Vagina (tissue), 2 donors: ENCODE measurements at places on chromosomes 1 and 21.

- DNase-seq: no peak
Measured at GRCh38 chr1:218390618-218391017, 45.5 kb downstream of the TGFB2 start.

GRCh38 chr21:41136286-41136685, 31.7 kb upstream of the BACE2 start:
- DNase-seq: no peak

DNA sequence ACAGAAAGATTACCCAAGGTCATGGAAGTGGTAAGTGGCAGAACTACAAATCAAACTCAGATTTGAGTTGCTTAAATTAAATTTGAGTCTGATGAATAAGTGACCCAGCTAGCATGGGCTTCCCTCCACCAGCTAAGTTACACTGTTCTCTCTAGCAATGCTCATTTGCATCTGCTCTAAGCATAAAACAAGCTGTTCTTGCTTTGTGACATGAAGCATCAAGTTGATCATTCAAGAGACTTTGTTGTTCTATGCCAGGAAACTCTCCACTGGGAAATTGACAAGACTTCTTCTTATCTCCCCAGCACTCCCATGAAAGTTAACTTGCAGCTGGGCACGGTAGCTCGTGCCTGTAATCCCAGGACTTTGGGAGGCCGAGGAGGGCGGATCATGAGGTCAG, 49.0 kb downstream of the SERBP1 start:
- no peak for DNase-seq

DNA sequence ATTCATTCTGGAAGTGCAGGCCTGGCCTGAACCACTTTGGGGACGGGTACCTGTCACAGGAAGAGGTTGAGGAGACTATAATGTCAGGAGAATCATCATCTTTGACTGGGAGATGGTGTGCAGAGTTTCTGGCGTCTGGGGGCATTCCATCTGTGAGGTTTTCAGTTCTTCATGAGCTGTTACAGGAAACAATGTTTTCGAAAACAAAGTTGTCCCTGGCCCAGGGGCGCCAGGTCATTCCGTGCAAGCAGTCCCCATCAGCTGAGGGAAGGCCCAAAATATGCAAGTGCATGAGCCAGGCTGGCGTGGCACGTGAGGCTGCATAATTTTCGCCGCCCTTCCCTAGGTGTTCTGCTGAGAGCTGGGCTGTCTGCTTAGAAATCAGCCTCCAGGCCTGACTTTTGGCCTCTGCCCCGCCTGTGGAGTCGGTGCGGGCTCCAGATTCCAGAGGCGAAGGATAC, 68.4 kb upstream of the ATP5PO start:
- no peak for DNase-seq

DNA sequence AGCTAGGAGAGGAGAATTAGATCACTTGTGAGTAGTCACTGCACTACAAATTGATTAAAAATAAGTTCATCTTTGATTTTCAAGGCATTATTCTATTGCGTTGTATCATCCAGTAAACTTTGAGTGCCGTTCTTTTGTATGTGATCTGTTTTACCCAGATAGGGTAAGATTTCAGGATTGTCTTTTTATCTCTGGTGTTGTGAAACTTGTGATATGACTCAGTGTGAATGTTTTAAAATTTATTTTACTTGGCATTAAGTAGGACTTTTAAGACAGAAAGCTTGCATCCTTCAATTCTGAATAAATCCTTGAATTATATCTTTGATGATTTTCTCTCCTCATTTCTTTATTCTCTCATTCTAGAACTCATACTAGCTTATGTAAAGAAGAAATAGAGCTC, 93.3 kb upstream of the ADAMTS5 start:
- no peak for DNase-seq

GRCh38 chr1:239511875-239512274, 125.5 kb downstream of the CHRM3 start:
- no peak for DNase-seq

- DNase-seq: no peak
Measured at GRCh38 chr1:32636914-32637645, 13.3 kb downstream of the ZBTB8OS start.

- DNase-seq: no peak
Measured at GRCh38 chr1:152760551-152761190, 2.8 kb downstream of the KPRP start.

DNA sequence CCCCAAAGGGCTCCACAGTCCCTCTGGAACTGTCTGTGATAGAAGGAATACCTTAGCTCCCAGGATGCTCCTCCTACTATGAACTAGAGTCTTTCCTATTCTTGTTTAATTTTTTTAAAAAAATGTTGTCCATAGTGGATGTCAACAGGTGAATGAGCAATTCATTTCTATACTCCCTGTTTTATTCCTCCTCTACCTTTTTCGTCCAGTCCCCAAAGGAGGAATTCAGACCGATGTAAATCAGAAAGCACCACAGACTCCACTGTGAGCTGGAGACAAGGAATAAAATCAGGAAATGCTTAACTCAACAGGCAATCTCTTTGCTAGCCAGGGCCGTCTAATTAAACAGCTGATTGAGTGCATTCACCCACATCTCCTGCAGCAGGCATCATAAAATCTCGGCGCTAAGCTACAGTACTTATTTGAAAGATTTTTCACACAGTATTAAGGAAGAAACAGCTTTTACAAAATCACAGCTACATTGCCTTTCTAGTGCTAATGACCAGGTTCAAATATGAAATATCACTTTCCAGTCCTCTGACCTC, 381.6 kb downstream of the SIPA1L2 start:
- no peak for DNase-seq

- no peak for DNase-seq
Measured at GRCh38 chr1:160022330-160023310, 9.2 kb downstream of the PIGM start.

DNA sequence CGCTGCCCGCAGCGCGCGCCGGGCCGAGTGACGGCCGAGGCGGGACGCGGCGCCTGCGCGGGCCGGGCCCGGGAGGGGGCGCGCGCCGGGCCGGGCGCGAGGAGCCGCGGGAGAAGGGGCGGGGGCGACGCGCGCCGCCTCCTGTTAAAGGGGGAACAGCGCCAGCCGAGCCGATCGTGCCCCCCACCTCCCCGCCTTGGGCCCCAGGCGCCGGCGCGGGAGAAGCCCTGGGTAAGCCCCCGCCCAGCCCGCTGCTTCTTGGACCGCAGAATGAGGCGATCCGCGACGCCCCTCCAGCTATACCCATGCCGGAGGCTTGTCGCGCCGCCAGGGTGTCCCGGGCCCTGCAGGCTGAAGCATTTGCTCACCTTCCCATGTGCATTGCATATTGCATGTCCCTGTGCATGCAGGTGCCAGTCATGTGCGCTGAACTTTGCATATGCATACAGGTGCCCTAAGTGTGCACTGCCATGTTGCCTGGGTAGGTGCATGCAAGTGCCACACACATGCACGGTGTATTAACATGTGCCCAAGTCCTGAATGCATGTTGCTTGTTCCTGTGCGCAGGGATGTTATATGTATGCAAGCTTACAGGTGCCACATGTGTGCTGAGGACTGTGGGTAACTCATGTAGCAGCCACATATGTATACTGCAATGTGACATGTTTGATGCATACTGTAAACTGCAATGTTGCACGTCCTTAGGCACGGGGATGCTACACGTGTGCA, at the start of gene ADGRB2:
ADGRB2 (minus strand) TSS at position 29 of the 729 bp plus-strand sequence. CDS start 7,119 bp downstream, outside the sequence.
- no peak for DNase-seq

GRCh38 chr1:95041491-95042165, 31.1 kb downstream of the ALG14 start:
- no peak for DNase-seq

DNA sequence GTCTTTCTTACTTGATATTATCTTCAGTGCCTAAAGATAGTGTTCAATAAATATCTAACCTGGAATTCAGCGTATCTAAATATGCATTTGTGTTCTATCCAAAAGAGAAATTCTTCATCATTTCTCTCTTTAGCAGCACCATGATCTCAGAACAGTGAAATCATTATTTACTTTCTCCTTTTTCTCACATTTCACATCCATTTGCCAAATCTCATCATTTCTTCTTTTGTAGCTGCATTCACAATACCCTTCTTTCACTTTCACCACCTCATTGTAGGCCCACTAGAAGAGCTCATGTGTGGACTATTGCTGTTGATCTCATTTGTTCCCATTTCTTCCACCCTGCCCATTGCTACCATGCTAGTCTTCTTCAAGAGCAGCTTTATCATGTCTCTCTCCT, 178.0 kb downstream of the PHTF1 start:
- DNase-seq: no peak

- DNase-seq: no peak
Measured at GRCh38 chr1:24411963-24412362, 1.6 kb downstream of the STPG1 start.

- DNase-seq: no peak
Measured at GRCh38 chr1:26894263-26894662, 4.2 kb upstream of the GPN2 start.

DNA sequence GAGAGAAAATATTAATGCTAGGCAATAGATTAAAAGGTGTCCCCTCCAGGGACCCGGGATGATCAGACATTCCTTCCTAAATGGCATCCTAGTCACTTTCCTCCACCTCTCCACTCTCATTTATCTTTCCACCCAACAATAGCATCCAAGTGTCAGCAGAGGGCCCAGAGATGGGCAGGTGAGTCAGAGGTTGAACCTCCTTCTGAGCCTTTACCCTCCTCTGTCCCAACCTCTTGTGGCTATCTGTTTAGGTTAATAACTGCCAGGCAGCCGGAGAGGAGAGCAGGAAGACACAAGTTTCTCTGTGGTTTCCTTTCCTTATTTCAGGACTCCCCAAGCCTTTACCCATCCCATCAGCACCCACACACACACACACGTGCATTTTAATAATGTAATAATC, 4.1 kb downstream of the GJA5 start:
- DNase-seq: no peak

DNA sequence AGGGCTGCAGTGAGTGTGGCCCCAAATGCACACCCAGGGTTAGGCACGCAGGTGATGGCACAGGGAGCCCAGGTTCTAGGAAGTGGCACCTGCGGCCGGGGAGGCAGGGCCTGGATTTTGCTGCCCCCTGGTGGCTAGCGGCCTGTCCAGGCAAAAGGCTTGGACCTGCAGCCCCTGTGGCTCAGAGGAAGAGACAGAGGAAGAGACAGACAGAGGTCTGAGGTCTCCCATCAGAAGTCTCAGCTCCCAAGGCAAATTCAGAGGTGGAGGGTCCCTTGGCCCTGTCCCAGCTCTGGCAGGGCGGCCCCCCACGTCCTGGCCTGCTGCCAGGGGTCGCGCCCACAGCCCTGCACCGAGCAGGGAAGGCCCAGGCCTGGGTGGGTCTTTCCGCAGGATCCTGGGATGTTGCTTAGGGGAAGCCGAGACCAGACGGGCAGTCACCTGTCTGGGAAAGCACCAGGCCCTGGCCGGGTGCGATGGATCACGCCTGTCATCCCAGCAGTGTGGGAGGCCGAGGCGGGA, 8.0 kb upstream of the TNFRSF14 start:
- DNase-seq: no peak

GRCh38 chr1:44587796-44588460, 86.4 kb downstream of the TMEM53 start:
- no peak for DNase-seq

GRCh38 chr1:207026104-207026534, 6.4 kb downstream of the C1orf116 start:
- no peak for DNase-seq

GRCh38 chr21:42202321-42202720, 16.6 kb upstream of the ABCG1 start:
- peak; percentile 58 for DNase-seq

DNA sequence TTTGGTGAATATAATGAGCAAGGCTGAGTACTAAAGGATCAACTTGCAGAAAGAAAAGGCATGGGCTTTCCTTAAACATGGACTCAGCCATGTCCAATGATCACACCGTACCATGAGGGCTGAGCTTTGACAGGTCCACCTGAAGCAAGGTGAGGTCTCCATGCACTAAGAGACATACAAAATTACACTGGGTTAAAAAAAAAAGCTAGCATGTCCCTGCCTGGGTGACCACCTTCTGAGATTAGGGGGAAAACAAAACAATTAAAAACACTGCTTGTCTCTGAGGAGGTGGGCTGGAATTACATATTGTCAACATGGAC, 22.7 kb downstream of the DUSP10 start:
- no peak for DNase-seq

DNA sequence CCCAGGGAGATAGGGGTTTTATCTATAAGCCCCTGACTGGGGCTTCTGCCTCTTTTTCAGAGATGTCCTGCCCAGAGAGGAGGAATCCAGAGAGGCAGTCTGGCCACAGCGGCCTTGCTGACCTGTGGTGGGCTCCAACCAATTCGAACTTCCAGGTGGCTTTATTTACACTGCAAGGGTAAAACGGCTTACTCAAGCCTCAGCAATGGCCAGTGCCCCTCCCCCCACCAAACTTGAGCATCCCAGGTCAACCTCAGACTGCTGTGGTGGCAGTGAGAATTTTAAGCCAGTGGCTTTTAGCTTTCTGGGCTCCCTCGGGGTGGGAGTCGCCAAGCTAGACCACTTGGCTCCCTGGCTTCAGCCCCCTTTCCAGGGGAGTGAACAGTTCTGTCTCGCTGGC, 384.0 kb upstream of the BEND5 start:
- no peak for DNase-seq

DNA sequence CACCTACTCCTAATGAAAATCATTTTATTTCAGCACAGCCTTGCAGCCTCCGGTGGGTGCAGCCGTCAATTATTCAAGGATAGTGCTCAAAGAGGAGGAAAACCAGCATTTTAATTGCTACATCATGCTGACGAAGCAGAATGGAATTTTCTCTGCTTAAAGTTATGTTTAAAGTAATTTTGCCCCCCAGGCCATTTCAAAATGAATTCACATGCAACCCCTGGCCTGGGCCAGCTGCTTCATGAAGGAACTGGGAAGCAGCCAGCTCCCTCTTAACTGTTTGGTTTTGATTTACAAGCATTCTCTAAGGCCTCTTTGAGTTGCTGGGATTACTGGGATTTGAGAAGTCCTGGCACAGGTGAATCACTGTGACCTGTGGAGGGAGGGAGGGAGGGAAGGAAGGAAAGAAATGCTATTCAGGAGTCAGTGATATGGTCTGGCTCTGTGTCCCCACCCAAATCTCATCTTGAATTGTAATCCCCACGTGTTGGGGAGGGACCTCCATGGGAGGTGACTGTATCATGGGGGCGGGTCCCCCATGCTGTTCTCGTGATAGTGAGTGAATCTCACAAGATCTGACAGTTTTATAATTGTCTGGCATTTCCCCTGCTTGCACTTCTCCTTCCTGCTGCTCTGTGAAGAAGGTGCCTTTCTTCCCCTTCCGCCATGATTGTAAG, 66.0 kb downstream of the PGBD5 start:
- no peak for DNase-seq

DNA sequence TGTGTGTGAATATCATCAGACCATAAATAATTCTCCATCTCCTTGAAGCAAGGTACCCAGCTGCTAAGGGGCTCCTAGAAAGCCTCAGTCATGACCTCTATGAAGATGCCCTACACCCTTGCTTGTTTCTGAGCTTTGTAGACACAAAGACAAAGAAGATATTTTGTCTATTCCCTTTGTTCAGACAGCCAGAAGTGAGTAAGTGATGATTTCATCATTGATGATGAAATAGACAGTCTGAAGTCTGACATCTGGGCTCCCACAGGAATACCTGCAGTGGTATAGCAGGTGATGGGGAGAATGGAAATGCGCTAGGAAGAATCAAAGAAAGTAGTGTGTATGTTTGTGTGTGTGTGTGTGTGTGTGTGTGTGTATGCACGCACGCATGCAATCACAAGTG, 82.2 kb upstream of the DPT start:
- no peak for DNase-seq
